ENCODE measurements at places on chromosomes 4 and X.

DNA sequence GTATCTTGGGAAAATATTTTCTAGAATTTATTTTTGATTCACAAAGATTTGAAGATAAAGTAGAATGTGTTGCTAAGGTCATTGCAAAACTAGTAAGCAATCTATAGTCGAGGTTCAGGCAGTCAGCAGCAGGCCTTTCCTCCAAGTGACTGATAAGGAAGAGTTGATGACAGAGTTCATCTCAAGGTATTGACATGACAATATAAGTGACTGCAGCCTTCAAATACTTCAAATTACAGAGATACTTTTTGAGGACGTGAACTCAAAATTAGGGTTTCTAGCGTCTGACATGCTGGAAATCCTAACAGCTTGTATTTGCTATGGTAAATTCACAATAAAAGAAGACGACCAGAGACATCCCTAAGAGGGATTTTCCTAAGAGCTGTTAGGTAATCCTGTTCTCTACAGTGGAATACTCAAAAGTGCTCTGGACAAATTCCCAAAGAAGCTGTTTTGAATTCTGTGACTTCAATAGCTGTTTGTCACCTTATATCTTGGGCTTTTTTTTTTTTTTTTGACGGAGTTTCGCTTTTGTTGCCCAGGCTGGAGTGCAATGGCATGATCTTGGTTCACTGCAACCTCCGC lies 7.4 kb downstream of the ARHGAP10 start:
- DNase-seq, result no peak

DNA sequence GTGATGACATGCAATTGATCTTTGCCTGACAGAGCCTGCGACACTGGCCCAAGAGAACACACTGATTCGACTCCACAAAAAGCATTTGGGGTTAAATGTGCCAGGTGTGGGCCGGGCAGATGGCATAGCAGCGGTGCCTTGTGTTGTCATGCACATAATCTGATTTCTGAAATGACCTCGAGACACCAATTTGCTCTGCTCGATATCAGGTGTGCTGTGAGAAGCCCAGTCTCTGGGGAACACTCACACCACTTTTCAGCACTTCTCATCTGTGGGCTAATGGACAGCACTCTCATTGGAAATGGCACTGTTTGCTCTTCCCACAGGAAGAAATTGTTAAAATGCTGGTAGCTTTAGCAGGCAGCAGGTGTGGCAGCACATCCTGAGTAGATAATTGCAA lies 738.3 kb upstream of the TENM3 start:
- no peak for DNase-seq

DNA sequence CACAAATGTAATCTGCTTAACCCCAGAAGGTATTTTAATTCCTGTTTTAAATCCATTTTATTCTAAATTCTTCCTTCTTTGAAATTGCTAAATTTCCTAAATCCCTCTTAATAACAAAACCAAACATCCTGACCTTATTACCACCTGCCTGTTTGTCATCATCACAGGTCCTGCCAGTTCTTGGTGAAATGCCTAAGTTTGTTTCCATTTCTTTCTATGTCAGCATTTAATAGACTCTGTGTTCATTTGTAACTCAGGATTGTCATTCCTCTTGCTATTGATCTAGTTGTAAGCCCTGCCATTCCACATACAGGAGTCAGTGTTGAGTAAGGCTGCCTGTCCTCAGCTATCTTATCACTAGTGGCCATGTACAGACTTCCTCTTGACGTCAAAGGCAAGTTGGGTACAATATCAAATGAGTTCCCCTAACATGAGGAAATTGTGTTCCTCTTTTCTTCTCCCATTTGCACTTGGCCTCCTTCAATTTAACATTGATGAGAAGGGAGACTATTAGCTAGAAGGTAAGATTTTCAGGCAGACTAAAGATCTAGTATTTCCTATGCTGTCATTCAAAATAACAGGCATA lies 440.1 kb downstream of the AFF2 start:
- no peak for DNase-seq

- no peak for DNase-seq
These were observed 86.8 kb upstream of the NPFFR2 start for GRCh38 chr4:71944956-71945355.

DNA sequence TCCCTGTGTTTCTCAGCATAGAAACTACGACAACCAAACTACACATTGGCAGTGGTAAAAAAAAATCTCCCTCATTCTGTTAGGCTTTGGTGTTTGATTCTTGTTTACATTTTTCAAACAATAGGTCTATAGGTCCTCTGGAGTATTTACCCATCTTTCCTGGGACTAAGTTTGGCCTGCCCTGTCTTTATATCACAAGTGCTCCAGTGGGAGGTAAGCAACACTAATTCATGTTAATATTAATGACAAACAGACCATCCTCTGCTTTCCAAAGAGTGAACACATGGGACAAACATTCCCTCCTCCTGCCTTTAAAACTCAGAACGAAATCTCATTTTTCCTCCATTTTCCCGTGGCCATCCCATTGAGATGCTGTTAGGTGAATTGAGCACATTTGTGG lies 514.1 kb upstream of the INTU start:
- DNase-seq, result no peak

DNA sequence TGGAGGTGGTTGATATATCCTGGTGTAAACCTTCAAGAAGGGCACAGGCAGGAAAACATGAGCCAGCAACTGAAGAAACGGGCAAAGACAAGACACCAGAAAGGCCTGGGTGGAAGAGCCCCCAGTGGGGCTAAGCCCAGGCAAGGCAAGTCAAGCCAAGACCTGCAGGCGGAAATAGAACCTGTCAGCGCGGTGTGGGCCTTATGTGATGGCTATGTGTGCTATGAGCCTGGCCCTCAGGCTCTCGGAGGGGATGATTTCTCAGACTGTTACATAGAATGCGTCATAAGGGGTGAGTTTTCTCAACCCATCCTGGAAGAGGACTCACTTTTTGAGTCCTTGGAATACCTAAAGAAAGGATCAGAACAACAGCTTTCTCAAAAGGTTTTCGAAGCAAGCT lies 7.2 kb downstream of the ZFP42 start:
- DNase-seq, result no peak

GRCh38 chrX:112822892-112823291 lies 17.7 kb downstream of the AMOT start:
- DNase-seq, result no peak

DNA sequence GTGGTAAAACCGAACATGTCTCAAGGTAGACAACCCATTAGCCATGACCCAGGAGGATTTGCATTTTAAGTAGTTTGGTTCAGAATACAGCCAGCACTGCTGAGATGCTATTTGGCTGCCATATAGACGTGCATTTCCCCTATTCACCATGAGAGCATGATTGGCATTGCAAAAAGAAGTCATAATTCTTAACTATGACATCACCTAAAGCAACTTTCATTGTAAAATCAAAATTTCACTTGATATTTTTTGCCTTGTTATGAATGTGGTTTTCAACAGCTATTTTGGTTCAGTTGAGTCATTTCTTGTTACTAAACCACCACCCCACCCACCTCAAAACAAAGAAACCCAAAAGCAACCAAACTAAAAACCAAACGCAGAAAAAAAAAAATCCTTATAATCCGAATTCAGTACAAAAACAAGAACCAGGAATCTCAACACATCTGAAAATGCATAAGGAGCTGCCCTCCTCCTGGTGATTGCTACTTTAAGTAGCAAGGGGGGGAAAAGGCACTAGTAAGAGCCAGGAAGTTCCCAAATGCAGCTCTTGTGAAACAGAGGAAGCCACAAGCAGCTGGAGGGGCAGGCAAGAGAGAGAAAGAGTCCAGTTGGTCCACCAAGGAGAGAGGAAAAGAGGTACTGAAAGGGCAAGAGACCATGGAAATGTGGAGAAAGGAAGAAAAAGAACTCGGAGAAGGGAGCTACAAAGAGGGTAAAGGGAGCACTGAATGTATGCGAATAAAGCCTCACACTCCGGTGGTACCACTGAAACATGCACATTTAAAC lies 3.1 kb downstream of the SLITRK4 start:
- no peak for DNase-seq

DNA sequence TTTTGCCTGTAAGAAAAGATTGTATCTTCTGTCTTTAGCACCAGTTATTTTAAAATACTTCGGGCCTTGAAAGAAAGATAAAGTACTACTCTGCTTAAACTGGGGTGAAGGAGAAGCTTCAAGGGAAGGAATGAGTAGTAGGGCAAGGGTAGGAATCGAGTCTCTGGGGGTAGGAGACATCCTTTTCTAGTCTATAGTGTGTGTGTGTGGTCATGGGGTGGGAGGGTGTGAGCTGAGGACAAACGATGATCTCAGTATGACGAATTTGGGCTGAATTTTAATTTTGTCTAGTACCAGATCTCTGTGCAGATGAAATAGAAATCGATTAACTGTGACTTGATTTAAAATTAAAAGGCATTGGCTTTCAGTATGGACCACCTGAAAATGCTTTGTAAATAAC lies 3.3 kb upstream of the MYOZ2 start:
- DNase-seq, result no peak

DNA sequence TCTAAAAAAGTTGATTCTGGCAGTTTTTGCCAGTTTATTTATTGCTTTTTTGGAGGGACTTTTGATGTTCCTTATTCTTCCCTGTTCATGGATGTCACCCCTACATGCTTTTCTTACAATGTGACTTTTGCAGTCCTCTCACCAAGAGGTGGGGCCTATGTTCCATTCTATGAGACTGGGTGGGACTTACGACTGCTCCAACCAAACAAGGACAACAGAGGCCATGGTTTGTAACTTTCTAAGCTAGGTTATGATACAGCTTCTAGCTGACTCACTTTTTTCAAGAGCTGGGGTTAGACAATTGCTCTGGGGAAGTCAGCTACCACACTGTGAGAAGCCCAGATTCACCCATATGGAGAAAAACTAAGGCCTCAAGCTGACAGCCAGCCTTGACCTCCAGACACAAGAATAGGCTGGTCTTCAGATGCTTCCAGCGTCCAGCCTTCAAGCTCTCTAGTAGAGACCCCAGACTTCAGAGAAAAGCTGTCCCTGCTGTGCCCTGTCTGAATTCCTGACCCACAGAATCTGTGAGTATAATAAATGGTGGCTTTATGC lies 39.5 kb downstream of the ENOPH1 start:
- DNase-seq, result no peak

DNA sequence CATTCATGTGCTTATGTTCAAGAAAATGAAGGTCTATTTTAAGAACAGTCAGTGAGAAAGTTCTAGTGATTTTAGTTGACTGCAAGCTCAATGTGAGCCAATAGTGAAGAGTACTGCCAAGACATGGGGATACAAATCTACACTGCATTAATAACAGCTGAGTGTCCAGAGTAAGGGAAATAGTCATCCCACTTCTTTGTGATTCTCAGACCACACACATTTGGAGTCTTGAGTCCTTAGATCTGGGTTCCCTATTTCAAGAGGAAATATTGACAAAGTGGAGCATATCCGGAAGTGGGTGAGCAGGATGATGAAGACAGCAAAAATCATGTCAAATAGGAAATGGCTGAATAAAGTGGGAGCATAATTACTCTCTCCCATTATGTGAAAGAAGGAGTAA lies 171.1 kb downstream of the LARP7 start:
- DNase-seq, result no peak
